ENCODE measurements at places on chromosomes 11 and 22.

DNA sequence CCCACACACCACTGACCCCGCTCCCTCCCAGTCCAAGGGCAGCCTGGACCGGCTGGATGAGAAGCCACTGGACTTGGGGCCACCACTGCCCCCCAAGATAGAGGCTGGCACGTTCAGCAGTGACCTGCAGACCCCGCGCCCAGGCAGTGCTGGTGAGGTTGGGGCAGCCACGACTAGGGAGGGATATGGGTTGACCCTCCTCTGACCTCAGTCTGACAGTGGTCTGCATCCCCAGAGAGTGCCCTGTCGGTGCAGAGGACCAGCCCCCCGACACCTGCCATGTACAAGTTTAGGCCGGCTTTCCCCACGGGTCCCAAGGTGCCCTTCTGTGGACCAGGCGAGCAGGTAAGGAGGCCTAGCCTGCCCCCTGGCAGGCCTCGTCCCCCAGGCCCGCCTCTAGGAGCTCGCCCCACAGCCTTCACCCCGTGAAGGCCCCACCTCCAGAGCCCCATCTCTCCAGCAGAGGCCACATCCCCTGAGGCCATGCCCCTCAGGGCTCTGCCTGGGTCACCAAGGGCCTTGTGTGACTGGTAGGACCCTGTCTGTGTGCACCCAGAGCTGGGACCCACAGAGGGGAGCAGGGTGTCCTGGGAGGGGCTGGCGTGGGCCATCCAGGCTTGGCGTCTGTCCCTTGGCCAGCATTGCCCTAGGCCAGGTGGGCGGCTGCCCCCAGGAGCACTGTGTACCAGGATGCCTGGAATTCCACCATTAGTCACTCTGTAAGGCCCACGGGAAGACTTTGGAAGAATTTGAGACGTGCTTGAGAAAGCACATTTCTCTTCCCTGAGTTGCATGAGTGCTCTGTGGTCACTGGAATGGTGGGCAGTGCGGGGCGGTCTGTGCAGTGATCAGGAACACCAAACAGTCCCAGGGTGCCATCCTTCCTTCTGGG is 9.4 kb downstream of the CCDC188 start:
- no peak for DNase-seq

DNA sequence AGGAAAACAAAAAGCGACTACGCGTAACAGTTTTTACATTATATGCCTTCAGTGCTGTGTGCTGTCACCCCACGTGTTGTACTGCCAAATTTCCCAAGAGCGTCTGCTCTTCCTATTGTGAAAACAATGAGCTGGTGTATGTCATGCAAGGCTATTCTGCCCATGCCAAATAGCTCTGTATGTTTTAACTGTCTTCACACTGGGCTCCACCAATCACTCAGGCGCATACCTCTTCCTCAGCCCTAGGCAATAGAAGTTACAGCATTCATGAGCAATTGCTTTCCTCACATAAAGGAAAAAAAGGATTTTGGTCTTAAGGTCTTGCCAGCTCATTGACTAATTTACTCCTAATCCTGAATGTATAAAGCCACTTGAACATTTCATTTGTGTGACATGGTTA is 606.8 kb downstream of the NTM start:
- DNase-seq, result no peak

DNA sequence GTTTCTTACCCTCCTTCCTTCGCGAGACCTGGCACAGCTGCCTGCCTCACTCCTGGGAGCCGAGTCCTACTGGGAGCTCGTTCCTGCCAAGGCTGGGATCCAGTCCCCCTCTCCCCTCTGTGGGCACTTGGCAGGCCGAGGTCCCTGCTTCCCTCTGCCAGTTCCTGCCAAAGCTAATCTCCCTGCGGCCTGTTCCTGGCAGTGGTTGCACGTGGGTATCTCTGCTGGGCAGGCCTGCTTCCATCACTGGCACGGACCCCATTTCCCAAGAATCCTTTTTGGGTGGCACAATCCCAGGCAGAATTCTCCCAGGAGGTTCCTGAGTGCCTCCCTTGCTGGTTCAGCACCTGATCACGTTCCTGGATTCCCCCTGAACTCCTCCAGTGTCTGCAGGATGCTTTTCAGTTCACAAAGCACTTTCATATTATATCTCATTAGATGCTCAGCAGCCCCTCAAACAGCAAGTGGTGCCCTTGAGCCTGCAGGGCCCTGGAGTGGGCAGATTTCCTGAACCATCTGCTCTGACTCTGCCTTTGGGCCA is 96.5 kb downstream of the RRM1 start:
- DNase-seq, result peak; percentile 11

- DNase-seq, result no peak
These were observed 42.6 kb downstream of the MAP6 start for GRCh38 chr11:75625991-75626888.

DNA sequence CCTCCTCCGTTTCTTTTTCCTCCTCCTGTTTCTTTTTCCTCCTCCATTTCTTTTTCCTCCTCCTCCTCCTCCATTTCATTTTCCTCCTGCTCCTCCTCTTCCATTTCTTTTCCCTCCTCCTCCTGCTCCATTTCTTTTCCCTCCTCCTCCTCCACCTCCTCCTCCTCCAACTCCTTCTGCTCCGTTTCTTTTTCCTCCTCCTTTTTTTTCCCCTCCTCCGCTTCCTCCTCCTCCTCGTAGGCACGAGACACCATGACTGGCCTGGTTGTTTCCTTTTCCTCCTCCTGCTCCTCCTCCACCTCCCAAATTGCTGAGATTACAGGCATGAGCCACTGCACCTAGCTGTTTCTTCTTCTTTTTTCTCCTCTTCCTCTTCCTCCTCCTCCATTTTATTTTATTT is 25.6 kb upstream of the DRICH1 start:
- no peak for DNase-seq

GRCh38 chr22:49889071-49889470 is 29.2 kb downstream of the ALG12 start:
- DNase-seq, result no peak

DNA sequence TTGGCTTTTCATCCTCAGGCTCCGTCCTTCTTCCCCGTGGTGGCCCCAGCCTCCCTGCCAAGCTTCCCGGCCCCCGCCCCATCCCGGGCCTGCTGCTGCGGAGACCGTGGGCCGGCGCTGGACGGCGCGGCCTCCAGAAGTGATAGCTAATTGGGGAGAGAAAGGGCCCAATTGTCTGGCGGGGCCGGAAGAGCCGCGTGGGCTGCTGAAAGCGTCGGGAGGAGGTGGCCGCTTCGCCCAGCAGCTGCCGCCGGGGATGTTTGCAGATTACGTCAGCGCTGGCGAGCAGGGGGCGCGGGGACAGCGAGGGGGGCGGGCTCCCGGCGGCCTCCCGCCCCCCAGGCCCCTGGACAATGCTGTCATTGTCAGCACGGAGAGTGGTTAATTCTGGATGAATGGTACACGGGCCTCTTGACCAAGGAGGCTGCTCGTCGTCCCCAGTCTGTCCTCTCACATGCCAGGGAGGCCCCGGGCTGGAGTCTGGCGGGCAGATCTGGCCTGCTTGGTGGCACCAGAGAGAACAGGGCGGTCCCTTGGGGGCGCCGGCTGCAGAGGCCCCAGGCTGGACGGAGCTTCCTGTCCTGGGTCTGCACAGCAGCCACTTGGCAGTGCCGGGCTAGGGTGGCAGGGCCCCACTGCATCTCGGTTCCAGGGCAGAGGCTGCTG is 1.6 kb downstream of the SMIM38 start:
- peak; percentile 63 for DNase-seq

- no peak for DNase-seq
These were observed 1334.4 kb downstream of the LRRC4C start for GRCh38 chr11:40125054-40125453.

DNA sequence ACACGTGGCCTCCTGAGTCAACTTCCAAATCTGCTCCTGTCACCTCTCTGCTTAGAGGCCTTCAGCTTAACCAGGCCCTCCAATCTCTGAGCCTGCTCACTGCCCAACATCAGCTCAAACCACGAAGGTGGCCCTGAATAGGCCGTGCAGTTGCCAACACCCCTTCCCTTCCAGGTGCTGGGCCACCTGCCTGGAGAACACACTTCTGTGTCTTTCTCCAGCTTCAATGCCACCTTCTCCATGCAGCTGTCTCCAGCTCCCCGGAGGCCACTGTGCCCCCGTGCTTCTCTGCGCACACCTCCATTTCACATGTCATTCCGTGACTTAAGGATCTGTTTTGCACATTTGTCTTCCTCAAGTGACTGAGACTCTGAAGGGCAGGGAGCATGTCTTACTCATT is 5.3 kb downstream of the RELA start:
- DNase-seq, result no peak

DNA sequence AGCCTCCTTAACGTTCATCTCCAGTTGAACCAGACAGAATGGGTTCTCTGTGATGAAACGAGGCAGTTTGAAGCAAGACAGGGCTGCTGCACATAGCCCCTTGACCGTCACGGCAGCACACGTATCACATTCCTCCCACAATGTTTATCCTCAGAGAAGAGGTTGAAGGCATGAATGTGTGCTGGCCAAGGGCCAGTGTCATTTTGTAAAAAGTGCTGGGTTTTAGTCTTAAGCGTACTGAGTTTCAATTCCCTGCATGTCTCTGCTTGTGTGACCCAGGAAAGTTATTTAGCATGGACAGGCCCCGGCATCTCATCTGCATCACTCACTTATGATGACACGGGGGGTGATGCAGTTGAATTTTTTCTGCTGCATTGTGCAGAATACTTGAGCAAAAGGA is 31.6 kb downstream of the TTC12 start:
- no peak for DNase-seq

GRCh38 chr11:27470166-27470565 is 2.4 kb downstream of the LGR4 start:
- no peak for DNase-seq

DNA sequence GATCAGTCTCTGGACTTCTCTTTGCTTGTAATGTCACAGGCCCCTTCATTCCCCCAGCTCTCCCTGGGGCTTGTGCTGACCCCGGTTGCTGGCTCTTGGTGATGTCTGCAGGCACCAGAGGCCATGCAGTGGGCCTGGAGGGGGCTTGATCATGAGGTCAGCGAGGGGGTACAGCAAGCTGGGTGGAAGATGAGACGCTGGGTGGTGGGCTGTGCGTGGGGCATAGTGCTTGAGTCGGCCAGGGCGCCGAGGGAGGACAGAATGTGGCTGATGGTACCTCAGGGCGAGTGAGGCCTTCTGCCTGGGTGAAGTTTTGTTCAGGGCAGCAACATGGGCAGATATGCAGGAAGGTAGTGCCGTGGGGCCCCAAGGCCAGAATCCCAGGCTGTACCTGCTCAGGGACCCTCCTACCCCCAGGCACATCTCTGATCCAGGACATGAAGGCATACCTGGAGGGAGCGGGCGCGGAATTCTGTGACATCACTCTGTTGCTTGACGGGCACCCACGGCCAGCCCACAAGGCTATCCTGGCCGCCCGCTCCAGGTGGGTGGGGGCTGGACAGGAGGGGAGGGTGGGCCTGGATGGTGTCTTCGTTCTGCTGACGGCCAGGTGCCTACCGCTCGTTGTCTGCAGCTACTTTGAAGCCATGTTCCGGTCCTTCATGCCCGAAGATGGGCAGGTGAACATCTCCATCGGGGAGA is 6.4 kb downstream of the THAP7 start:
- no peak for DNase-seq

DNA sequence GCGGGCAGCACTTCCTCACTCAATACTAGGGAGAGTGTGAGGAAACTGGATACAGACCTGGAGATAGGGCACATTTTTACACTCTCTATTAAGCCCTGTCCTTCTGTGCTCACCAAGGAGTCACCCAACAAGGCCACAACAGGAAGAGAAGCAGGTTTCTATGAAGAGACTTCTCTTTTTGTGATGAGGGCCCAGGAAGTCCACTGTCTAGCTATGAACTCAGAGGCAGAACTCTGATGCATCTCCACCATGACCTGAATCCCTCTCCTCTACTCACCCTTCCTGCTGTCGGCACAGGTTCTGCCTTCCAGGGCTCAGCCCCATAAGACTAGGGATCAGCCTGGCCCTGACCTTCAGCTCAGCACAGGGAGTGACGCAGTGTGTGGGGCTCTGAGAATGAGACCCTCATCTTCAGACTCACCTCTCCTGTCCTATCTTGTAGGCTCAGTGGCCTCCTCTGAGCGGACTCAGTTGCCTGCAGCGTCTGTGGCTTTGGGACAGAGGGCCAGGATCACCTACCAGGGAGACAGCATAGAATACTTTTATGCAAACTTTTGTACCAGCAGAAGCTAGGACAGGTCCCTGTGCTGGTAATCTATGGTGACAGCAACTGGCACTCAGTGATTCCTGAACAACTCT is 49.3 kb upstream of the IGLL5 start:
- DNase-seq, result no peak

DNA sequence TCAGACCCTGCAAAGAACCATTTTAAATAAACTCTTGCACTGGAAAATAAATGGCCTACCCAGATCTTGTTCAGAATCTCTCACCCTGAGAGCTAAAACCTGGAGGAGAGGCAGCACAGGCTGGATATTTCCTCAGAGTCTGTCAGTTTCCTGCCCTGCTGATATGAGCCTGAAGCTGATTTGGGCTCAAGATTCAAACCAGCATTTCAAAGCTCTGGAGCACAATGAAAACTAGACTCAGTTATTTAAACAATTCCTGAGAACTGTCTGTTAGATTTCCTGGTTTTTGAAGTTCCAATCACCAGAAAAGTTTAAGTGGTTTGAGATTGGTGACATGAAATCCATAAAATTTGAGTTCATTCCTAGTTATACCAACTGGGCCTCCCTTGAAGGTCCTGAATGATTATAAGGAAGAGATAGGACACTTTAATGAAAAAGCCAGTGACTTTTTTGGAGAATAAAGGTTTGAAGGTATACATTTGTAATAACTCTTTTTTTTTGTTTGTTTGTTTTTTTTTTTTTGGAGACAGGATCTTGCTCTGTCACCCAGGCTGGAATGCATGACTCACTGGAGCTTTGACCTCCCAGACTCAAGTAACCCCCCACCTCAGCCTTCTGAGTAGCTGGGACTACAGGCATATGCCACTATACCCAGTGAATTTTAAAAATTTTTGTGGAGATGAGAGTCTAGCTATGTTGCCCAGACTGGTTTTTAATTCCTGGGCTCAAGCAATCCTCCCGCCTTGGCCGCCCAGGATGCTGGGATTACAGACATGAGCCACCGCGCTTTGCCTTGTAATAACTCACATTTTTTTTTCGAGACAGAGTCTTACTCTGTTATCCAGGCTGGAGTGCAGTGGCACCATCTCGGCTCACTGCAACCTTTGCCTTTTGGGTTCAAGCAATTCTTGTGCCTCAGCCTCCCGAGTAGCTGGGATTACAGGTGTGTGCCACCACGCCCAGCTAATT is 8.0 kb upstream of the ESAM start:
- DNase-seq, result no peak

Data from body of pancreas (tissue), 4 donors.